ENCODE measurements at places on chromosomes 13 and 19.
A peak's percentile ranks its signal among the peaks of the same experiment; 100 is the strongest.

- DNase-seq = no peak
These were observed 81.9 kb downstream of the MZT1 start for GRCh38 chr13:72645521-72645920.

- DNase-seq = no peak
These were observed 1.4 kb downstream of the TLE6 start for GRCh38 chr19:2978772-2979171.

GRCh38 chr19:24074720-24075454 lies 12.1 kb upstream of the ZNF254 start:
- no peak for DNase-seq

GRCh38 chr13:80359414-80359777 lies 18.5 kb upstream of the SPRY2 start:
- DNase-seq = peak; percentile 93

DNA sequence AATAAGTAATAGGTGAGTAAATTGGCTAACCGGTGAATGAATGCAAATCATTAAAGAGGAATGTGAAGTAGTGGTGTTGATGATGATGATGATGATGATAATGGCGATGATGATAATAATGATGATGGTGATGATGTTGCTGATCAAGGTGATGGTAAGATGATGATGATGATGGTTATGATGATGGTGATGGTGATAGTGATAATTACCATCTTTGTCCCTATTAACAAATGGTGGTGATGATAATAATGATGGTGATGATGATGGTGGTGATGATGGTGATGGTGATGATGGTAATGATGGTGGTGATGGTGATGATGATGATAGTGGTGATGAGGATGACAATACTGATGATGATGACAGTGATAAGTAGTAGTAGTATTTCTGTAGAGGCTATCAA lies 452.6 kb downstream of the ZNF536 start:
- DNase-seq = no peak

DNA sequence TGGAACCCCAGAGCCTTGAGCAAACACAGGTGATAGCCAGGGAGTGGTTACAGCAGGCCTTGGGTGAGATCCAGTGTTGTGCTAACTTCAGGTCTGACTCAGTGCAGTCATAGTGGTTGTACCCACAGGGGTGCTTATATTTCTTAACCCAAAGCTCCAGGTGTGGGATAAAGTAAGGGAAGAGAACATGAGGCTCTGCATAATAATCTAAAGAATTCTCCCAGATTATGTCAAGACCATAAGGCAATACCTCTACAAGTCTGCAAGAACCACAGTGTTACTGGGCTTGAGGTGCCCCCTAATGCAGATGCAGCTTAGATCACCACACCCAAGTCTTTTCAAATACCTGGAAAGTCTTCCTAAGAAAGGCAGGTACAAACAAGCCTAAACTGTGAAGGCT lies 485.4 kb downstream of the RFC3 start:
- no peak for DNase-seq
